ENCODE measurements at places on chromosomes 4 and X. TPM values are rescaled to one million over a fixed set of nuclear protein-coding genes. Genes with fewer than 3 reads are reported as not detected.

HEPH gene
- not detected for total RNA-seq

CXorf51B gene
- total RNA-seq = not detected

TMEM150C gene
- not detected for total RNA-seq

TSPYL2 gene
- total RNA-seq = 73.2 TPM

SPANXB1 gene
- total RNA-seq = not detected

CLDN2 gene
- total RNA-seq = not detected

ARMCX4 gene
- total RNA-seq = 4.3 TPM

UGDH gene
- total RNA-seq = 18.2 TPM

CT47B1 gene
- not detected for total RNA-seq

NRK gene
- not detected for total RNA-seq

DNA sequence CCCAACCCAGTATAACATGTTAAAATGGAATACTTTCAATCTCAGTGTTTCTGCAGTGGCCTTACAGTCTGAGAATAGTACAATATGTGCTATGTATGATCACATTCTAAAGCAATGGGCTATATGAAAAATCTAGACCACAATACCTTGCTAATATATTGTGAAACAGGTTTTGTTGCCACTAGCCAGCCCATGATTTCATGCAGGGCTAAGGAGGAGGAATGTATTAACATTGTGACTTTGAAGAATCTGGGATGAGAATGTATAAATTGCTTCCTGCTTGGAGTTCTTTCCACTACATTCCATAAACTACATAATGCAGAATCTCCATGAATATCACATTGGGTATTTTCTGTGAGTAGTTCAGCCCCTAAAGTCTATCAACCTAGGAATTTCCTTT is 935.4 kb upstream of the GRIA3 start:
- DNase-seq = no peak

DNA sequence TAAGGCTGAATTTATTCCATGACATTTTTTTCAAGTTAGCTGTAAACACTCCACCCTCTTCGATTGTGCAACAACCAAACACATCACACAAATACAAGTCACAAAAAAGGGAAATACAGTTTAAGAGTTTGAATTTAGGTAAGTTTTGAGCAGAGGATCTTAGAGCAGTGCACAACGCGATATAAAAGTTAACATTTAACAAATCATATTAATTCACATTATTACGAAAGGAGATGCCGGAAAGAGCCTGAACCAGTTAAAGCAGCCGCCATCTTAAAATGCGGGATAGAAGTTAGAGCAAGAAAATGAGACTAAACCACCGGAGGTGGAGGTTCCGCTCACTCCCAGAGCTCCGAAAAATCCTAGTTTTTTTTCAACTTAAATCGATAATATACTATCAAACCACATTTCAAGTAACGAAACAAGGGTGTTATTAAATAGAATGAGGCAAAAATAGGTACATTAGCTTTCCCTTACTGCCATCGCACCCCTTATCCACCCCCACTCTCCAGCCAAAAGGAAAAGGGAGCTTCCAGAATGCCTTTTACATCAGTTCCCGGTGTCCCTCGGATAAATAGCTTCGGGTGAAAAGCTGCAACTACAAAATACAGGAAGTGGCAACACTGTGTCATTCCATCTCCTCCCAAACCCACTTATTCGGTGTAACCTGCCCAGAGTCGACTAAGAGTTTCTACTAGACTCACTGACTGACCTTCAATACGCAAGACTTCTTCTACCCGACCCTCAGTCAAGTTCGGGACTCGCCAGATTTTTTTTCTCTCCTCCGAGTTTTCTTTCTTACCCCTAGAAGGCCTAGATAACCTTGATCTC is 1.9 kb downstream of the UBE2D3 start:
- DNase-seq = no peak

DNA sequence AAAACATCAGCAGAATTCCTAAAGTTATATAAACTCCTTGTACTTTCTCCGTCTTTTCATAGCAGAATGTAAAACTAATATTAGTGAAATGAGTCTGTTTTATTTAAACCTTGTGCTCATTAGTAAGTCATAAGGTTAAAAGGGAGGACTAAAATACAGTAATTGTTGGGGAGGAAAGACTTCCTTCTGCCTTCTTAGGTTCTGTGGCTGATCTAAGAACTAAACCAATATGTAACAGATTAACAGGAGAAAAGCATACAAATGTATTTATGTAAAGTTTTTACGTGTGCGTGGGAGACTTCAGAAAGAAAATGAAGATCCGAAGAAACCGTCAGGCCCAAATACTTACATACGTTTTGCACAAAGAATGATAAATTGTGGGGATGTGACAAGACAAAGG is 286.6 kb upstream of the MAD2L1 start:
- DNase-seq = no peak

DNA sequence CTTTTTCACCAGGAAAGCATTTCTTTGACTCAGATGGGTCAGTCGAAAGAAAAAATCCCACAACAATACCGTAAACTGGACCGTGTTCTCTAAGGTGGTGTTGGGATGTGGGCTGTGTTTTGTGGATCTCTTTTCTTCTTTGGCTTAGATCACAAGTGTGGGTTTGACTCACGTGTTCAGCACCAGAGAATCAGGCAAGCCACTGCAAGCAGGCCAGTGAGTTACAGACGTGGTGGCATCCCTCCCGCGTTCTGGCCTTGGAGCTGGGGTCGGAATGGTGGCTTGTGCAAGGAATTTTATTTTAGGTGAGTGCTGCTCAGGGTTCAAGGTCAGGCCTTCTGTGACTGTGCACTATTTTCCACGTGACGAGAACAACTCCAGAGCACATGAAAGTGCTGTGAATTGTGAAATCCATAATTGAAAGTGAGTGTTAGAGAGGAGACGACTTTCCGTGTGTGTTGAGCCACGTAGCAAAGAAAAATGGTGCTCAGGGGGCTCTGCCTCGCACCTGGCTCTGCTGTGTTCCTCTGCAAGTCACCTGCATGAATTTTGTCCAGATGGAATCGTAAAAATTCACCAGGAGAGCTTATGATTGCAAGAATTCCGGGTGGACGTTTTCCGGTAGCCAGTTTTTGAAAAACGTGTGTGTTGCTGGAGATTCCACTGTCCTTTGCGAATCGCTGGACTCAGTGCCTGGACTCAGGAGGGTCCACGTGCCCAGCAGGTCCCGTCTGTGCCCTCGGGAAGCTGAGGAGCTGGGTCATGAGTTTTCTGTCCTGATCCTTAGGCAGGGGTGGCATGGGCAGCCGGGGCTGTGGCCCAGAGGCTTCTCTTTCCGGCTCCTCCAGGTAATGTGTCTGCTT is 33.6 kb upstream of the HGFAC start:
- no peak for DNase-seq

DNA sequence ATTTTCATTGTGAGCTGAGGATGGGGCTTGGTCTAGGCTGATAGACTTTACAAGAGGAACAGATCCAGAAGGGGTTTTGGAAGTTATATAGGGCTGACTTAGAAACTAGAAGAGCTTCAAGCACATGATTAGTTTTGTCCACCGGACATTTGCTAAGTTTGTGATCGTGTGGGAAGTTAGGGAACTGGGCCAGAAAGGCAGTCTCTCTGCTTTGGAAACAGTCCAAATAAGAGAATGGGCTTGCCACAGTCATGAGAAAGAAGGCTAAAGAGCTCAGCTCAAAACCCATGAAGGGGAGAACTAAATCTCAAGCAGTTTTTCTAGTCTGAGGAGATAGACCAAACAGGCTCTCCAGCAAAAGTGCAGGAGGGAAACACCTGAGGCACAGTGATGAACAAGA is 67.8 kb downstream of the ZNF674 start:
- no peak for DNase-seq

- DNase-seq = no peak
Measured at GRCh38 chr4:74410272-74410671, 34.7 kb upstream of the AREG start.

DNA sequence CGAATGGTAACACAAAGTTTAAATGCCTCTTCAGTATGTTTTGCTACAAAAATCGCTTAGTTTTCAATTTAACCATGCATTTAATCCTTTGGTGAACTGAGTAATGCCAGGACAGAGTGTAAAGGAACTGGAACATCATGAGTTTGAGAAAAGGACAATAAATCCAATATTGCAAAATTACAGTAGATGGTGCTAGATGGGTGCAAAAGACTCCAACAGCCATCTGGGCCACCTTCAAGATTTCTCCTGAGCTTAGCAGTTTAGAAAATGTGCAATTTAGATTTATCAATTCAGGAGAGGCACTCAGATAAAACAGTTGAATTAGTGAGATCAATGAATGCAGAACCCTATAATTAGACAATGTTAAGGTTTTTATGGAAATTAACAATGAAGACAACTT is 33.2 kb upstream of the MID1IP1 start:
- no peak for DNase-seq

DNA sequence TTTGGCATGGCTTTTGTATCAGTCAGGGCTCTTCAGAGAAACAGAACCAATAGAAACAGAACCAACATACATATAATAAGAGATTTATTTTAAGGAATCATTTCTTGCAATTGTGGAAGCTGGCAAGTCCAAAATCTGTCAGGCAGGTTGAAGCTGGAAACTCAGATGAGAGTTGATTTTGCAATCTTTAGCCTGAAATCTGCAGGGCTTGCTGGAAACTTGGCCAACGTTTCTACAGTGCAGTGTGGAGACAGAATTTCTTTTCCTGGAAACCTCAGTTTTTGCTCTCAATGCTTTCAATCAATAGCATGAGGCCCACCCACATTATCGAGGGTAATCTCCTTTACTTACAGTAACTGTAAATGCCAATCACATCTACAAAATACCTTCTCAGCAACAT is 45.4 kb downstream of the COMMD8 start:
- DNase-seq = no peak

DNA sequence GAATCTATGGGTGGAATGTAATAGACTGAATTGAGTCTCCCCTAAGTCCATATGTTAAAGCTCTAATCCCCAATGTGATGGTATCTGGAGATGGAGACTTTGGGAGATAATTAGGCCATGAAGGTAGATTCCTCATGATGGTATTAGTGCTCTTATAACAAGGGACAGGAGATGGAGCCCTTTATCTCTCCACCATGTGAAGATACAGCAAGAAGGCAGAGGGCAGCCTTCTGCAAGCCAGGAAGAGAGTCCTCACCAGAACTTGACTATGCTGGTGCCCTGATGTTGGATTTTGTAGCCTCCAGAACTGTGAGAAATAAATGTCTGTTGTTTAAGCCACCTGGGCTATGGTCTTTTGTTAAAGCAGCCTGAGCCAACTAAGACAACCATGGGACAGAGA is 76.4 kb upstream of the F8A3 start:
- DNase-seq = no peak

DNA sequence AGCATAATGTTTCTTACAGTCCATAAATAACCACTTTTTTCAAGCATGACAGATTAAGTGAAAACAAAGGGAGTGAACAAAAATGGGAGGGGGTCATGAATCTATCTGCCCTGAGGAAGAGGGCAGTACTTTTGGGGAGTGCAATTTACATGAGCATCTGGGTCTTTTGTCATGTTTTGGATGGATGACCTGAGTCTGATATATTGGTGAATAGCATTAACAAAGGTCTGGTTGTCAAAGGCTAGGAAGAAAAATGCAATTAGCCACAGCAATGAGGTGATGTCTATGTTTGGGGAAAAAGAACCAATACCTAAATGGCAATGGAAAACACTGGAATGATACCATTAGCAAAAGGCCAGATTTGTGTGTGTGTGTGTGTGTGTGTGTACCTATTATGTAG is 15.1 kb upstream of the MAD2L1 start:
- no peak for DNase-seq

DNA sequence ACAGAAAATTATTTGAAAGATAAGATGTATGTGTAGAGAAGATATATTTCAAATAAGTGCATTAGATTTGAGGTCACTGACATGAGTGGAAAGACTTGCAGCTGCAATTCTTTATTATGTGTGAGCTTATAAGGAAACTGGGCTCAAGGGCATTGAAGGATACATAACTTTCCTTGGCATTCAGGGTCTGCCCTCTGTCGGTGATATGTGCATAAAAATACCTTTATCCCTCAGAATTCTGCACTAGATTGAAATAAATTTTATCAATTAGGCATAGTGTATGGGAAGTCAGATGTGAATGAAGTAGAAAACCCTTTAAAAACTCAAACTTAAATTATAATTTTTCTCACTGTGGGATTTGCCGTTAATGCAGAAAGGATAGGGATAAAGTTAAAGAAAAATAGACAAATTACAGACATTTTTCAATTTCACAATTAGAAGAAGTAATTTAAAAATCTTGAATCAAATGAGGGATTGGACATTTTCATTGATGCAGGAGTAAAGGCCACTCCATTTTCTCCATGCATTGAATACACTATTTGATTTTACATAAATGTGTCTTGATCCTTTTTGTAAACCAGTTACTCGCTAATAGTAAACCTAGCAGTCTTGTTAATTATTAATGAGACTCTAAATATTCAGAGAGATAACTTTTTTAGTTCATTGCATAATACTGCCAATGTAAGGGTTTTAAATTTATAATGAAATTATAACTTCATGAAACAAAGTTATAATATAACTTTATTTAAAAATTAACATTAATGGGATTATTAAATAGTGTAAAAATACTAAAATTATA is 21.0 kb upstream of the ETNPPL start:
- no peak for DNase-seq

DNA sequence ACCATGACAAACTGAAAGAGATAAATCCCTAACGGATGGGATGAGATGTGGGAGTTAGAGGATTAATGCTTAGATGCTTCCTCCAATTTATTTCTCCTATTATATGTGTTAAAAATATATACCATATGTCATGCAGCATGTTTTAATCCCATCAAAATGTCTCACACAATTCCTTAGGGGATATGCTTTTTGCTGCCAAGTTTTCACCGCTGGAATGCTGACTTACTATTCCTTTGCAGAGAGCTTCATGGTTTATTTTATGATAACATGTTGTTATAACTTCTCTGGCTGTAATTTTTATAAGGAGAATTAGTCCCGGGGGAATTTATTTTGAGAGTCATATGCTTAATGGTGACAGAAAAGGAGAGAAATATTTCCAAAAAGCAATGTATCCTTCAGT is 670.3 kb downstream of the IL1RAPL1 start:
- DNase-seq = no peak

DNA sequence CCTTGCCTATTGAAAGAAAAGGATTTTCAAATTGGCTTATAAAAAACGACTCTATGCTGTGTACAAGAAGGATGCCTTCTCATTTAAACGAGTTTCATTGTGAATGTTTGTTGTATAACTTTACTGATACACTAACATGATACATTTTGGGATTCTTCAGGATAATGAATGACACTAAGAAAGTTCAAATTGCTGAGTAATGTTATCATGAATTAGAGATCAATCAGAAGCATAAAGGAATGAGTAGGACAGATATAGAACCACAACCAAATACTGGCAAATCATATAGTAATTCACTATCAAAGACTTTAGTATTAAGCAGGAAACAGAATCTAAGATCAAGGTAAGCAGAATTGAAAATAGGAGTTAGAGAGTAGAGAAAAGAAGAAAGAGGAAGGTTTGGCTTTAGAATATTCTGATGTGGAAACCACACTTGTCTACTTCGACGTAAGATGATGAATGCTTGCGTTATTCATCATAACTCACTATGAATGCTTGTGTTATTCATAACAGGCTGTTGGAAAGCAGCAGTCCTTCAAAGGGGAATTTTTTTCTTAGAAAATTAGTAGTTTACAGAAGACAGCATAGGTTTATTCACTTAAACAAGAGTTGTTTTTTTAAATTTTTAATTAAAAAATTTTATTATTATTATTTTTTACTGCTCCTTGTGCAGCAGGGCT is 13.4 kb downstream of the CCDC158 start:
- no peak for DNase-seq

Data from activated naive CD8-positive, alpha-beta T cell treated with anti-CD3 and anti-CD28 coated beads, Interleukin-2, amount 10 ng/mL, durations not matched to agents 7 days and 5 days (primary cell).